ENCODE measurements at places on chromosomes 11 and 22.

GRCh38 chr11:132073787-132074186 is 703.4 kb downstream of the NTM start:
- DNase-seq: no peak

- no peak for DNase-seq
Observed at GRCh38 chr11:2167141-2168045, 4.2 kb downstream of the TH start.

GRCh38 chr11:125373426-125374391 is 122.4 kb downstream of the FEZ1 start:
- no peak for DNase-seq

GRCh38 chr11:57348636-57349313 is 10.6 kb downstream of the P2RX3 start:
- no peak for DNase-seq

- DNase-seq: no peak
Observed at GRCh38 chr22:39652990-39653786, 82.6 kb downstream of the CACNA1I start.

DNA sequence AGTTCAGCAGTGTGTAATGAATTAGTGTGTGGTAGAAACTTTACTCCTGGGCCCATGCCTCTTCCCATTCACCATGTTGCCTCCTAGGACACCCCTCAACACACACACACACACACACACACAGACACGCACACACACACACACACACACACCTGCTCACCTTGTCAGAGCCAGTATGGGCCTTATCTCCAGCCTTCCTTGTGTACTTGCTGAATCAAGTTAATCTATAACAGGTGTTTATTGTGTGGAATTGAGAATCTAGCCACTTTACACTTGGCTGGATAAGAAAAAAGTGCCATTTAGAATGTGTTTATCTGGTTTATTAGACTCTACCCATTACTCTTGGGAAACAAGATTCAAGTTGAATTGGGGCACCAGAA is 14.5 kb upstream of the ZDHHC13 start:
- no peak for DNase-seq

Measured in lung microvascular endothelial cell (primary cell).